ENCODE measurements at places on chromosomes 5 and 9.

DNA sequence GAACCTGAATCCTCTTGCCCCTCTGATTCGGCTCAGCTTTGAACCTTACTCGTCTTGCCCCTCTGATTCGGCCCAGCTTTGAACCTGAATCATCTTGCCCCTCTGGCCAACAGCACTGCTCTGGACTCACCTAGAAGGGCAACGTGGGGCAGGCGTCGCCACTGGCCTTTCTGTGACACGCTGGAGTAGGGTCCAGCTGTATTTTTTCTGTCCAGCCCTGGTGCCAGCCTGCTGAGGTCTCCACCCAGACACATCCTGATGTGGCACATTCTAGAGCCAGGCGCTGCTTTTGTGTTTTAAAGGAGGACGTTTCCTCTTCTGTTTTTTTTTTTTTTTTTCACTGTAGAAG lies 15.2 kb upstream of the CPEB4 start:
- DNase-seq = no peak

- no peak for DNase-seq
Observed at GRCh38 chr5:137923856-137924255, 34.6 kb downstream of the PKD2L2 start.

DNA sequence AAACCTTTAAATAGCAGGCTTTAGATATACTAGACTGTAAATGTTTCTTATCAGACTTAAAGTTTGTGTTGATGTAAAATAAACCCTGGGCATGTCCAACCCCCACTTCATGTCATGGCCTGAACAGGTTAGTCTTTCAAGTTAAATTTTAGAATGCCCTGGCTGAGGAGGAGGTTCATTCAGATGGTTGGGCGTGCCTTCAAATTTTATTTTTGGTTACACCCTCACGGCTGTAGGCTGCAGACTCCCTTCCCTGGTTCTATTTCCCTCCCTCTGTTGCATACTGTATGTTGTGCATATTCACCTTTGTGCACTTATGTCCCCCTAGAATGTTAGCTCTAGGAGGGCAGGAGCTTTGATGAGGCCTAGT lies 5.3 kb upstream of the BICD2 start:
- no peak for DNase-seq

DNA sequence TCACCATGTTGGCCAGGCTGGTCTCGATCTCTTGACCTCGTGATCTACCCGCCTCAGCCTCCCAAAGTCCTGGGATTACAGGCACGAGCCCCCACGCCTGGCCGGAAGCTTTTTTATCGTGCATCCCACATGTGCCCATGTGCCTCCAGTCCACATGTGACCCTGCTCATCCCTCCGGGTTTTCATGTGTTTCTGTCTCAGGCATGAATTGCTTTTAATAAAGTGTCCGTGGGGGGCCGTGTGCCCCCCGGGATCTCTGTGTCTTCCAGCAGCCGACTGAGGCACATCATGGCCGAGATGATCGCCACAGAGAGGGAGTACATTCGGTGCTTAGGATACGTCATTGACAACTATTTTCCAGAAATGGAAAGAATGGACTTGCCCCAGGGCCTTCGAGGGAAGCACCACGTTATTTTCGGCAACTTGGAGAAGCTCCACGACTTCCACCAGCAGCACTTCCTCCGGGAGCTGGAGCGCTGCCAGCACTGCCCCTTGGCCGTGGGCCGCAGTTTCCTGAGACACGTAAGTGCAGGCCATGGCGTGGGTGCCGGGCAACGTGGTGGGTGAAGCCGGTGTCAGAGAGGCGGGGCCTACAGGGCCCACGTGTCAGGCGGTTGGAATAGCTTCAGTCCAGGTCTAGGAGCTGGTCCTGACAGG lies 22.1 kb upstream of the LRRC14B start:
- peak; percentile 84 for DNase-seq

GRCh38 chr5:30878746-30879145 lies 314.7 kb upstream of the CDH6 start:
- DNase-seq = no peak

Data from posterior cingulate gyrus (tissue), 11 donors.